ENCODE measurements at places on chromosomes 2 and 18.

- no peak for DNase-seq
Observed at GRCh38 chr2:170252414-170252813, 74.5 kb downstream of the MYO3B start.

DNA sequence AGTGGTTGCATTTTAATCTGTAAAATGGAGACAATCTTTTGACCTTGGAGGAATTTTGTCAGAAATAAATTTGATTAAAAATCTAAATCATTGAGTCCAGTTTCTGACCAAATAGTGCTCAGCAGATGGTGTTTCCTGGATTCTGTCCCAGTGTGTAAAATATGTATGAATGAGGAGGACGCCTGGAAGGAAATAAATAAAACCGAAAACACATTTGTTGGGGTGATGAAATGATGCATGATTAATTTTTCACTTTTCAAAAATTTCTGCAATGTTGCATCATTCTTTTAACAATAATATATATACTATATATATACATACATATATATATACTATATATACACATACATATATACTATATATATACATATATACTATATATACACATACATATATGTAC is 261.1 kb upstream of the TRIB2 start:
- DNase-seq, result no peak

DNA sequence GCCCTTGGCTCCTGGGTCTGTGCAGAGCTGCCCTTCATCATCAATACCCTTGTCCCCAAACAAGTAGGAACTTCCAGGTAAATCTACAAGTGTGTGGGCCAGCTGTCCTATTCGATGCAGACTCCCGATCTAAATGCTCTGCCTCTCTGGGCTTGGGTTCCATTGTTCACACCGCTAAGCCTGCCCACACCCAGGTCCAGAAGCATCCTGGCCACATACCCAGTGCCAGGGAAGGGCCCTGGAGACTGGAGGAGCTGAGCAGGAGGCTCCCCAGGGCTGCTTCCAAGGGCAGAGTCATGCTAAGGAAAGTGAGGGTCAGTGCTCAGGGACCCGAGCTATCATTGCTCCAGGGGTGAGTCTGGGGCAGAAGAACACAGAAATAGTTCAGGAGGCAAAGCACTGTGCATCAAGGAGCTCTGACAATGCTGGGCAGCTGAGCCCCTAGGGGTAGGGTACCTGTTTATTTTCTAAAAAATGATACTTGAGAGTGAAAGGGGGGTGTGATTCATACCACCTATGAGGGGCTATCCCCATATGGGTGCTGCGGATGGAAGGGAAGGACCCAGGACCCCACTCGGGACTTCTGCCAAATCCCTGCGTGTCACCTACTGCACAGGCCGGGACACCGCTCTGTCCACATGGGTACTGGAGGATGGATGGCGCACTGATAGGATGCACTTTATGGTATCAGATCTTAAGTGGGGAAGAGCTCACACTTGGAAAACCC is 25.8 kb upstream of the TWIST2 start:
- no peak for DNase-seq

GRCh38 chr18:24987303-24988252 is 364.4 kb downstream of the ZNF521 start:
- no peak for DNase-seq

DNA sequence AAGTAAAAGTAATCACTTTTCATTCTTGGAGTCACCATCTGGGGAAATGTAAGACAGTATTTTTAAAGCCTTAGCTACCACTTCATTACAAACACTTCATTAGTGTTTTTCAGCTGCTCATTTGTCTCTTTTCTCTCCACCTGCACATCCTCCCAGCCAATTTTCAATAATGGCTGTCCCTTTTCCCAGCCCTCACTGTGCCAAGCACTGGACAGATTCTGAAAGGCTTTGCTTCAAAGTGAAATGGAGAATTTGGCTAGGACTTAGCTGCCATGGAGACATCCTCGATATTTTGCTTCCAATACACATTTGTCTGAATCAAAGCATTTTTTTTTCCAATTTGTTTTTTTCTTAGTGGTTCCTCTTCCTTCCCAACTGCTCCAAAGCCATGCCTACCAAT is 272.4 kb upstream of the NRXN1 start:
- DNase-seq, result no peak

DNA sequence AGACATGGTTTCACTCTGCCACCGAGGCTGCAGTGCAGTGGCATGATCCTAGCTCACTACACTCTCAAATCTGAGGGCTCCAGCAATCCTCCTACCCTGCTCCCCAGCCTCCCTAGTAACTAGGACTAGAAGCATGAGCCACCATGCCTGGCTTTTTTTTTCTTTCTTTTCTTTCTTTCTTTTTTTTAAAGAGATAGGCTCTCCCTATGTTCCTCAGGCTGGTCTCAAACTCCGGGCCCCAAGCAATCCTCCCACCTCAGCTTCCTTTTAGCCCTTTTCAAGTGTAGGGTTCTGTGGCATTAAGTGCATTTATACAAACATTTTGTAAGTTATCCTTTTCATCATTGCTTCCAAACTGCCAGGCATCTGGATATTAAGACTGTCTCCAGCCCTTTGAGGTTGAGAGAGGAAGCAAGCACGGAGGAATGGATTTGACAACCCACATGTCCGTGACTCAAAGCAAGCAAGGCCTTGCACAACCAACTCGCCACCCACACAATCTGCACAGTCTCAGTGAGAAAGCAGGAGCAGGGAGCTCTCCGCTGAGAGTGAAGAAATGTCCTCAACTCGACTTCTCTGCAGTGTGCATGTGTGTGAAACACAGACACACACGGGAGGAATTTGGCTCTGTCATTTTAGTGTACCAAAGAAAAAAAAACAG is 65.6 kb downstream of the ATP8B1 start:
- DNase-seq, result no peak

- no peak for DNase-seq
Observed at GRCh38 chr2:172281648-172282570, 145.5 kb upstream of the ITGA6 start.

GRCh38 chr2:32271063-32271462 is 6.4 kb upstream of the NLRC4 start:
- DNase-seq, result no peak

DNA sequence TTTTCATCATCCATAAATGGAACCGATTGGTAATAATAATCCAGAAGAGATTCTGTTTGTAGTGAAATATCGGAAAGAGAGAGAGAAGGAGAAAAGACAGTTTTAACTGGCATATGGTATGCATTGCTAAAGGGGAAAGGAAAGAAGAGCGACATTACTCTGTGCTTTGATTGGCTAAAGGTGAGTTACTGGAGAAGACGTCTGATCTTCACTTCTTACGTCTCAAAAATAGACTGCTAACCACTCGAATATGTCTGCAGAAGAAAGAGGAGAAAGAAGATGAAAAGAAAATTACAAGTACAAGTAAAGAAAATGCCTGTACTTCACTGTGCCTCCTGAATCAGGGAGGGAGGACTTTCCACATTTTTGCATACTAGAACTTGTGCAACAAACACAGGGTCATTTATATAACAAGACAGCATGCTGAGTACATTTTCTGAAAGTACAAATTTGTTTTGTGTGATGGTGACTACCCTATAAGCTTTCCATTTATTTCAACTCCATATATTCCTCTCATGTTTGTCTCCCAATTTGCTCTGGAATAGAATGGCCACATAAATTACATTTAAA is 787.2 kb downstream of the RNF144A start:
- DNase-seq, result no peak
